ENCODE measurements at places on chromosomes 7 and 10.
A peak's percentile ranks its signal among the peaks of the same experiment; 100 is the strongest.

DNA sequence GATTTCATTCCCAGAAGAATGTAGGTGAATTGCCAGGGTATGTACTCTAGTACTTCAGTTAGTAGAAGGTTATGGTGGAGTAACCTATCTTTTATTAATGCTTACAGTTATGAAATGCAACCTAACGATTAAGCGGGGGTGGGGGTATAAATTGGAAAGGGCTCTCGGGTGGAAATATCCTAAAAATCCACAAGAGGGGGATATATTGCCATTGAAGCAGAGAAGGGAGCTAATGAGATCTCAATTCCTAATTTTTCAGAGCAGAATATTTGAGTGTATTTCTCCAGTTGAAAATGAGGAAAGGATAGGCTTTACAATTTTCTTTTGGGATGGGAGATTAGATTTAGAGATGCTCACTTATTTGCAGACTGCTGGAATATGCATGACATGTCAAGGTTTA is 90.8 kb downstream of the DNAJB9 start:
- DNase-seq, result no peak

DNA sequence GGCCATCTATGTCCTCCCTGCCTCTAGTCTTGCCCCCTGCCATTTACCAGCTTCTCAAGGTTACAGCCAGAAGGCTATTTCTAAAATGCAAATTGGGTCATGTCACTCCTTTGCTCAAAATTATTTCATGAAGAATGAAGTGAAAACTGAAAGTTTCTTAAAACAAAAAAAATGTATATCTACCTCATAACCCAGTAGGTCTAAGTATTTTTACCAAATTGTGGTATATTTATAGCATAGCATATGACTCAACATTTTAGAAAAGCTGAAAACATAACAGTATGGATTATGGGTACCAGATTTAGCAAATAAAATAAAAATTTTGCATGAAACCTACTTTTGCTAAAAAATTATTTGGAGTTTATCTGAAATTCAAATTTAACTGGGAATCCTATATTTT is 78.4 kb downstream of the SLC16A9 start:
- no peak for DNase-seq

DNA sequence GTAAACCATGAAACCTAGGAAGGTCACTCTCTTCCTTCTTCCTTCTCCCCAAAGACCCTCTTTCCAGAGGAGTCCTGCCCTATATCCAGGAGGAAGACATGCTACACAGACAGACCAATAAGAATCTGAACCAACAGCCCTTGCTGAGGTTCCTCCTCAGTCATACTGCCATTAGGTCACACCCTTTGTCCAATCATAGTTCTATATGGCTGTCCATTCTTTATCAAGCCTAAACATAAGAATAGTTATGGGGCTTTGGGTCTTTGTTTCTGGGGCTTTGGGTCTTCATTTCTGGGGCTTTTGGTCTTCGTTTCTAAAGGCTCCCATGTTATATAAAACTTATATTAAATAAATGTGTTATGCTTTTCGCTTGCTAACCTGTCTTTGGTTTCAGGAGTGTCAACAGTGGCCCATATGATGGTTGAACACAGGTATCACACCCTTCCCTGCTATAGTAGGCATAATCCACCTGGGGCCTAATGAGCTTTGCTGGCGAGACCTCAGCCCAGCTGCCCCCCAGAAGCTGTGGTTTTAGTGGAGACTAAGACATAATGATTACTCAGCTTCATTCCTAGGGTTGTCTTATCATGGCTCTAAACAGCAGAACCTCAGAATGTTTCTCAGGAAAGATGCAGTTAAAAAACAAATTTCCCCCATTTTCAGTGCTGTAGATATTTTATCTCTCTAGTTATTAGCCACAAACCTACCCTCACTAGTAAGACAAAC is 91.6 kb downstream of the ELMO1 start:
- no peak for DNase-seq

DNA sequence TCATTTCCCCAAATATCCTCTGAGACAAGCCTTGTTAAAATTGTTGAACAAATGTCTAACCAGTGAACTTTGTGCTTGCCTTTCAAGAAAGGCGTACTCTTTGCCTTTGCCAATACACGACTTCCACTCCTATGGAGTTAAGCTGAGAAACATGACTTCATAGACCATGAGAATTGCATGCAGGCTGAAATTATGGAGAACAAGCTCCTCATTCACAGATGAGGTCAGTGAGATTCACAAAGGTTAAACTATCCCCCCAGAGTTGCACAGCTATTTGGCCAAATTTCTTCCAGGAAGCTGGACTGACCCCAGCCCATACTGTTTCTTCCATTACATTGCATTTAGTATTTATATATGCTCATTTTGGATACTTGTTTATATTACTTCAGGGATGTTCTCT is 221.4 kb upstream of the SEMA3C start:
- no peak for DNase-seq

- DNase-seq, result no peak
Measured at GRCh38 chr7:102154425-102154824, 132.2 kb upstream of the SH2B2 start.

DNA sequence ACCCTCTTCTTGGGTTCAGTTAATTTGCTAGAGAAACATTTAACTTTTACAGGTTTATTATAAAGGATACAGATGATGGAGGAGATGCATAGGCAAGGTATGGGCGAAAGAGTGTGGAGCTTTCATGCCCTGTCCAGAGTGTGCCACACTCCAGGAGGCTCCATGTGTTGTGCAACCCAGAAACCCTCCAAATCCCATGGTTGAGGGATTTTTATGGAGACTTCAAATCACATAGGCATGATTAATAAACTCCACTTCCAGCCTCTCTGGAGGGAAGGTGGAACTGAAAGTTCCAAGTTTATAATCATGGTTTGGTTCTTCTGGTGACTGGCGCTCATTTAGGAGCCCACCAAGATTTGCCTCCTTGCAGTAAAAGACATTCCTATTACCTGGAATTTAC is 159.9 kb downstream of the PHTF2 start:
- no peak for DNase-seq

DNA sequence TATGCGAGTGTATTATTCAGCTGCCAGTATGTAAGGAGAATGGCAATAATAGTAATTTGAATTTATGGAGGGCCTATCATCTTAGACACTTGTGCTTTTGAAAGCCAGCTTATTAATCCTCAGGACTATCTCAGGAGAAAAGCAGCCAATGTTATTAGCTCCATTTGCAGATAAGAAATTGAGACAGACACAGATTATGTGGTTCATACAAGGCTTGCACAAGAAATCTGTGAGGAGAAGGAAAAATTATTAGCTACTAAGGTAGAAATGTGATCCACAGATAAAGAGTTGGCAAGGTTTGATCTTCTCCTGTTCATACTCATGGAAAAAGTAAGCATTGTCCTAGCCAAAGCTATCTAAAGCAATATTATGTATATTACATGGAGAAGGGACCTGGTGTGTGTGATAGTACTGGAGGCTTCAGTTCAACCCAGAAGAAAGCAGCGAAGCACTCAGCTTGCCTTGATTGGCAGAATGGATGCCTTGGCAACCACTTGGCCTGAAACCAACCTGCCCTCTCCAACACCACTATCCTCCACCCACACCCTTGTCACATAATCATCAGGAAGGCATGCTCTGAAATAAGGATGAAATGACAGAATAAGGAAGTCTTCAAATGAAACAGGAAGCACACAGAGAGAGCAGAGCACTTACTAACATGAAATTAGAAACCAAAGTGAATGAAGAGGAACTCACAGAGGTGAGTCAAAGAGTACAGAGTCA is 18.0 kb downstream of the MACC1 start:
- DNase-seq, result peak; percentile 24

DNA sequence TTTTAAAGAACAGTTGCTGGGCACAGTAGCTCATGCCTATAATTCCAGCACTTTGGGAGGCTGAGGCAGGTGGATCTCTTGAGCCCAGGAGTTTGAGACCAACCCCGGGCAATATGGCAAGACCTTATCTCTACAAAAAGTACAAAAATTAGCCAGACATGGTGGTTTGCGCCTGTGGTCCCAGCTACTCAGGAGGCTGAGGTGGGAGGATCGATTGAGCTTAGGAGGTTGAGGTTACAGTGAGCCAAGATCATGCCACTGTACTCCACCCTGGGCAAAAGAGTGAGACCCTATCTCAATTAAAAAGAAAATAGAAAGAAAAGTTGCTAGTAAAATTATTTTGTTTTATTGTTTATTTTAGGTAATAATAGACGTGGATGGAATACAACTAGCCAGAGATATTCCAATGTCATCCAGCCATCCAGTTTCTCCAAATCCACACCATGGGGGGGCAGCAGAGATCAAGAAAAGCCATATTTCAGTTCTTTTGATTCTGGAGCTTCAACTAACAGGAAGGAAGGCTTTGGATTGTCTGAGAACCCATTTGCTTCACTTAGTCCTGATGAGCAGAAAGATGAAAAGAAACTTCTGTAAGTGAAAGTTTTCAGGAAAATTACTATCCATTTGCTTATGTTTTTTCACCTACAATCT is 3.0 kb downstream of the NUP42 start:
- DNase-seq, result no peak

DNA sequence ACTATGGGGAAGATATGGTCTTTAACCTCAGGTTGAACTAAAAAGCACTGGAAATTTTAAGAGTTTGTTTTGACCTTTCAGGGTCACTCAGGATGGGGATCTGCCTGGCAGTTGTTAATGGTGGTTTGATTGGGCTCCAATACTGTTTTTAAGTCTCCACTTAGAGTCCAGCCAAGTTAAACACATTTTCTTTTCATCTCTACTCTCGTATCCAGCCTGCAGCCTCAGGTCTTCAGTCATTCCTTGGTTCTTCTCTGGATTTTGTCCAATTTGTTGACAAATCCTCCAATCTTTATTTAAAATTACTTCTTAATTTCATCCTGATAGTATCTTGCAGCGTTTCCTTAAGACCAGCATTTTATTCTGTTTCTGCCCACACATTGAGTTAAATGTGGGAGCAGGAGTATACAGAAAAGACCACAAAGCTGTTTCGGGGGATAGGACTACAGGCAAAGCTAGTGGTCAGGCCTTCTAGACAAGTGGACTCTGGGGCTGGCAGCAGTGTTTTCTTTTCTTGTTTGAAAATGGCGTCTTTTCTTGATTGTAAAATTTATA is 133.2 kb upstream of the INHBA start:
- DNase-seq, result no peak

- DNase-seq, result no peak
Measured at GRCh38 chr7:67618556-67619162, 622.0 kb downstream of the TYW1 start.

- no peak for DNase-seq
Measured at GRCh38 chr7:113774182-113774807, 144.5 kb downstream of the PPP1R3A start.

- DNase-seq, result no peak
Measured at GRCh38 chr10:8050556-8051108, 3.9 kb upstream of the GATA3 start.

DNA sequence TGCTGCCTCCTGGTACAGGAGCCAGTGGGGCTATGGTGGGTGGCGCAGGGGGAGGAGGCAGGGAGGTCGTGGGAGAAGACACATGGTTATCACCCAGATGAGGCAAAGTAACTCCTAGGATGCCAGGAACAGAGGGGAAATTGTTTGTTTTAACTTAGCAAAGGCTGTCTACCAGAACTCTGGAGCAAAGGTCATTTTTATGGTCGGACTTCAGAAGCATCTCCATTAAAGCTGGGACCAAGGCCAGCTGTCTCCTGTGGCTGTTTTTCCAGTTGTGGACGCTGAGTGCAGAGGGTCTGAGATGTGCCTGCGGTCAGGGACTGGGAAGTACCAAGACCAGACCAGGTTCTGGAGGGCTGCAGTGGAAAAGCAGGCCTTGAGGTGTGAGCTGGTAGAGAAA is 525.9 kb upstream of the FOXK1 start:
- no peak for DNase-seq

- no peak for DNase-seq
Measured at GRCh38 chr10:75877877-75878276, 446.5 kb downstream of the LRMDA start.

DNA sequence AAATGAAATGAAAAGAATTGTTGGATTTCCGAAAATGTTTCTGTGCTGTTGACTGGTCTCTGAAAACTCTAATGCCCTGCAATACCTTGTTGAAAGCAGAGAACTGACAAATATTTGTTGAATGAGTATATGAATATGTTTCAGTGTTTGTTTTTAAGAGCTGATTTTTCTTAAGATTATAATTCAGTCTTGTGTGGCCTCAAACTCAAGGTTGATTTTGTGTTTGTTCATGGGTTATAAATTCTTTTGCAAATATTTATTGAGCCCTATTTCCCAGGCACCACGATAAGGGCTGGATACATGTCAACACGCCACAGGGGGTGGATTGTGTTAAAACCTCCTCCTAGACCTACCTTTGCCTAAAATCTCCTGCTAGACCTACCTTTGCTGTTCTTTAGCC is 203.9 kb upstream of the PLPP4 start:
- no peak for DNase-seq

DNA sequence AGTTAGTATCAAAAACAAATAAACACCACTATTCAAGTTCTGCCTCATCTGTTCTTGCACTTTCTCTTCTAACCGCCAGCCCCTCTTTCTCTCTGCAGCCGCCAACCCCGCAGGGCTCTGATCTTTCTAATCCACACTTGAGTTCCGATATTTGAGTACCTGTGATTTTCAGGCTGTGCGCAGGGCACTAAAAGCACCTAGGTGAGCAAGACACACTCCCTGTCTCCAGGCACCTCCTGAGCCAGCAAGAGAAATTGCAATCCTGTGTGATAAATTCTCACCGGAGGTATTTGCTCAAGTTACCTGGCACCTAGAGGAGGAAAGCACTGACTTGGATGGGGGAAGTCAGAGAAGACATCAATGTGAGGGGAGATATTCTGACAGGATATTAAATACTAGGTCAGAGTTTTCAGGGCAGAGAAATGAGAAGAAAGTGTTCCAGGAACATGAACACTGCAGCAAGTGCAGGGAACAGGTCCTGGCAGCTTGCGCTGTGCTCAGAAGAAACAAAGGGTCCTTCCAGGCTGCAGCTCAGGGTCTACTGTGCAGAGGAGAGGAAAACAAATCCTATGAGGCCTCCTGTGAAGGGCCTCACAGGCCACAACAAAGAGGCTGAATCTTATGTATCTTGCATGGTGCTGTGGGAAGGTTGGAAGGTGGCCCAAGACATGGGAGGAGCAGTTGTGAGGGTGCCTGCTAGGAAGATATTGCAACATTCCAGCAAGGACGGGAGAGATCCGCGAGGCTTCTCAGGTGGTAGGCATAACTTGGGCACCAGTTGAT is 568.7 kb upstream of the MGMT start:
- no peak for DNase-seq

DNA sequence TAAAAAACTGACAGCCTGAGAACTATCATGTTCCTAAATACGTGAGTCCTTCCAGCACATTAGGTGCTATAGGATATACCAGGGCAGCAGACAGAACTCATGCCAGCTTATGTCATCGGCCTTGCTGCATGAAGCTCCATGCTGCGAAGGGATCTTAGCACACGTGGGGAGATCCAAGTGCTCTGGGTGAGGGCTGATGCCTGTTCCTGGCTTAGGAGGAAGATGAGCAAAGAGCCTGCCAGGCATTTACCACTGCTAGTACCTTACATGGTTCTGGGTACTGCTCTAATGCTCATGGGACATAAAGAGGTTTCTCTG is 43.2 kb downstream of the SVIL start:
- DNase-seq, result no peak

GRCh38 chr10:119803264-119803663 is 69.4 kb downstream of the MCMBP start:
- DNase-seq, result no peak

GRCh38 chr10:62638062-62638477 is 166.4 kb upstream of the ADO start:
- DNase-seq, result no peak

Data from GM19239 (cell line).